ENCODE measurements at places on chromosomes 6 and 20.

DNA sequence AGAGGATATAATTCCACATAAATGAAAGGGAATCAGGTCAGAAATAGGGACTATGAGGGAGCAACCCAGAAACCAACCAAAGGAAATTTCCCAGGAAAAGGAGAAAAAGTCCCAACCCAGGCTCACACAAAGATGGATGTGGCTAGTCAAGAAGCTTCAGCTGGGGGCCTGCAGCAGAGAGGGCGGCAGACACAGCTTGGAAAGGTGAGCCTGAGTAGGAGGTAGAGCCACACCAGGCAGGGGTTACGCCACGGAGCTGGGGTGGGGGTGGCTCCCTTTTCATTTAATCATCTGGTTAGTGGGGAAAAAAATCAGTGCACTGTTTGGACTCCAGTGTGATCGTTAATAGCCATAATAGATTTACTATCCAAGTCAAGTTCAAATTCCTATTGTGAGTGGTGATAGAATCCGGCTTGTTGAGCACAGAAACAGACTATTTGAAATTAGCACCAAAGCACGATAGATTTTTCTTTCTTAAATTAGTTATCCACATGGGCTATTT is 220.6 kb downstream of the TPBG start:
- no peak for DNase-seq

GRCh38 chr6:17280138-17280537 is 1.0 kb upstream of the RBM24 start:
- DNase-seq = no peak

DNA sequence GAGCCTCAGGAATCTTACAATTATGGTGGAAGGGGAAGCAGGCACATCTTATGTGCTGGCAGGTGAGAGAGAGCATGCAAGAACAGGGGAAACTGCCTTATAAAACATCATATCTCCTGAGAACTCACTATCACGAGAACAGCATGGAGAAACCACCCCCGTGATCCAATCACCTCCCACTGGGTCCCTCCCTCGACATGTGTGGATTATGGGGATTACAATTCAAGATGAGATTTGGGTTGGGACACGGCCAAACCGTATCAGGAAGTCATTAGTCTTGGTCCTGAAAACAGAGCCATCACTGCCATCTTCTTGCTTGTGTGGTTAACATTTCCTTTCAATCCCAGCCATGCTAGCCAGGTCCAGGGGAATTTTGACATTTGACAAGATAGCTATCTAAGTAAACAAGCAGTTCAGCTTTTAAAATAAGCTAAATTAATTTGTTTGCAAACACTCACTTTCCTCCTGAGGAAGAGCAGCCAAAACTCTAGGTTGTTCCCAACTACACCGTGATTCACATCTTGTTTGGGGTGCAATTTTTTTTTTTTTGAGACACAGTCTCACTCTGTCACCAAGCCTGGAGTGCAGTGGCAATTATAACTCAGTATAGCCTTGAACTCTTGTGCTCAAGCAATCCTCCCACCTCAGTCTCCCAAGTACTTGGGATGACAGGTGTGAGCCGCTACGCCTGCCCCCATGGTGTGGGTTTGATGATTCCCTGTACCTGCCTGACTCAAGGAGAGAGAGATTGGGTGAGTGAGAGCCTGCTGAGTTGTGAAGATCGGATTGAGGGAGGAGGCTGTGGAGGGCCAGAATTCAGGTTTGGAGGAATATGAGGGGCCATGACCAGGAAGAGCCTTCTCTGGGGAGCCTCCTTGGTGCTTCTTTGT is 13.0 kb upstream of the PPP1R14C start:
- no peak for DNase-seq

DNA sequence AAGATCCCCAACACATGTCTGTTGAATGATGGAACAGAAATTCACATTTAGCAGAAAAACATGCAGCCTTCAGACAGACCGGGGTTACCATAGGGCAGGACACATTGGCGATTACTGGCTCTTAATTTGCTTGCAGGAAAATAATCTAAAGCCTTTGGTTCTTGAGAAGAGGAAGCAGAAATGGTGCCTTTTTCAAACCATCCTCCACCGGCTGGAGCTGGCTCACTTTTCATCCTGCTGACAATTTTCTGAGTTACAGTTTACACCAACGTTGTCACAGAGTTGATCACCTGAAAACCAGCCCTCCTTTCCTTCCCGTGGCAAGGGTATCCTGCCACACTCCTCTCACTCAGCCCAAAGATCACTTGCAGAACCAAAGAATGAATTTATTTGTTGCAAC is 32.6 kb downstream of the SF3B5 start:
- DNase-seq = no peak

DNA sequence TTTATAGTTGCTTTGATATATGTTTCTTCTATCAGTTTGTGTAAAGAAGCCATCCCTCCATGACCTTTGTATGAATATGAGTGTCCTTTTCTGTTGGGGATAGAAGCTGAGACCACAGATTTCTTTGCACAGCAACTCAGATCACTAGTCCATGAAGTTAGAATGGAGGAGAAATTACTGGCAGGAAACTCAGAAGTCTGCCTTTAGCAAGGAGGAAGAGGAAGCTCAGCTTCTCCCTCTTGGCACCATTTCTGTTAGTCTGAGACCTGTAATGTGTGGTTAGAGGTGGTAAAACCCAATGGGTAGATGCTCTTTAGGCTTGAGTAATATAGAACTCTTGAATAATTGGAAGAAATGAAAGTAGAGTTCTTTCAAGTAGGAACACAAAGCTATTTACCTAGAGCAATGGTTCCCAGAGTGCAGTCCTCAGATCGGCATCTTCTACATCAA is 995.3 kb upstream of the FLRT3 start:
- no peak for DNase-seq

GRCh38 chr20:830011-830521 is 3.4 kb upstream of the FAM110A start:
- no peak for DNase-seq

GRCh38 chr6:155317186-155317585 is 2.9 kb upstream of the TFB1M start:
- no peak for DNase-seq

GRCh38 chr6:22696481-22696880 is 127.1 kb downstream of the HDGFL1 start:
- DNase-seq = no peak

DNA sequence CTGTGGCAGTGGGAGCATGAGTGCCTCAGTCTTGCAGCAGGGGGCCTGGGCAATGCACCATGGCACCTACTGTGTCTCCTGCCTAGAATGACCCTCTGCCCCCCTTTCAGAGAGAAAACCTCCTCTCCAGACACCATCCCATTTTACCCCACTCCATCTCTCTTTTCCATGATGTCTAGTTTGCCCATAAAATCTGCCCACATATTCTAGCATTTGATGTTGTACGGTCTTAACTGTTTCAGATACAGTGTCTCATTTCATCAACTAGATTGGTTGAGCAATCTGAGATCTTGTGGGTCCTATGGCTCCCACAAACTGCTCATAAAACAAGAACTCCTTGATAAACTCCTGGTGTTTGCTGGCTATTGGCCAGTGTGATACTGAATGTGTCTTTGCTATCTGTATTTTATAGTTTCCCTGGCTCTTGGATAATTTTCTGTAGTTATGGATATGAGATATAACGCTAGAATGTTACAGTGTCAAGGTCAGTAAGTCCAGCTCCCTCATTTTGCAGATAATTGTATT is 8.1 kb downstream of the PNPLA1 start:
- no peak for DNase-seq

DNA sequence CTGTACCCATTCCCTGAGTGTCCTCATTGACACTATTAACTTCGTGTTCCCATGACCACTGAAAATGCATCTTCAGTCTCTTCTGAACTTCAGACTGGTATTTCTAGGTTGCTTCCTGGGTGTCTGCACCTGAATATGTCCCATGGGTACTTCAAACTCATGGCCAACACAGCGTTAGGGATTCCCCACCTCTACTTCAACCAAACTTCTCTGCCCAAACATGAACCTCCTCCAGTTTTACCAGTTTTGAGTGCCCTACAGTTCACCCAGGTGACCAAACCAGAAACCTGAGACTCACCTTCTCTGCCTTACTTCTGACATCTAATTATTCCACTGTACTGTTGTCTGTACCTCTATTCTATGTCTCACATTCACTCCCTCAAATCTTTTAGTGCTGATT is 99.5 kb upstream of the SUPT3H start:
- no peak for DNase-seq

- no peak for DNase-seq
These were observed 5.7 kb upstream of the DEFB129 start for GRCh38 chr20:221258-221830.

- DNase-seq = no peak
These were observed 11.2 kb upstream of the PYGB start for GRCh38 chr20:25236450-25237304.

DNA sequence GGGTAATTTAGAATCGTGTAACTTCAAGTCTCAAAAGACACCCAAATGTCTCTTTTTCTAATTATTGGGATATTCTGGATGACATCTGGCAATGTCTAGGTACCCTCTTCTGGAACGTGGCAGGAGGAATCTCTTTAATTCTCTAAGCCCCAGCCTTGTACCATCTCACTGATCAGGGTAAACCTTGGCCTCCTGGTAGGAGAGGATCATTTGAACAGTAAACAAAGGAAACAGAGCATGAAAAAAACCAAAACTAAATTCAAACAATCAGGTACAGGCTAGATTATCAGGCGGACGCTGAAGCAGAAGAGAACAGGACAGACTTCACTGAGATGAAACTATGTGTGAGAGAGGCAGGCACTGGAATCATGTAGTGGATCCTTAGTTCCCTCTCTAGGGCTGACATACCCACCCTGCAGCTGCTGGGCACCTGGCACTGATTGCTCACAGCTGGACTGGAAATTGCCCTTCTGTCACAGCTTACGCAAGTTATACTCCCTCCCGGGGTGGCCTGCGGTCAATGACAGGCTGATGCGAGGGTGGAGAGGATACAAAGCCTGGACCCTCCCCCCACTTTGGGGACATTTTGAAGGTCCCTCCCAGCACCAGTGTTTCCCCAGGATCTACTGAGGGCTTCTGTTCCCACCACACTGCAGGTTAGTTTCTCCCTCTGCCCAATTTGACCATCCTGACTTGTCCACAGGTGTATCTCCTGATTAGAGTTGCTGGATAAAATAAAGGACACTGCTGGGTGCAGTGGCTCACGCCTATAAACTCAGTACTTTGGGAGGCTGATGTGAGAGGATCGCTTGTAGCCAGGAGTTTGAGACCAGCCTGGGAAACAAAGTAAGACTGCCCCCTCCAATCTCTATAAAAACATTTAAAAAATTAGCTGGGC is 20.6 kb upstream of the ZBTB24 start:
- no peak for DNase-seq

DNA sequence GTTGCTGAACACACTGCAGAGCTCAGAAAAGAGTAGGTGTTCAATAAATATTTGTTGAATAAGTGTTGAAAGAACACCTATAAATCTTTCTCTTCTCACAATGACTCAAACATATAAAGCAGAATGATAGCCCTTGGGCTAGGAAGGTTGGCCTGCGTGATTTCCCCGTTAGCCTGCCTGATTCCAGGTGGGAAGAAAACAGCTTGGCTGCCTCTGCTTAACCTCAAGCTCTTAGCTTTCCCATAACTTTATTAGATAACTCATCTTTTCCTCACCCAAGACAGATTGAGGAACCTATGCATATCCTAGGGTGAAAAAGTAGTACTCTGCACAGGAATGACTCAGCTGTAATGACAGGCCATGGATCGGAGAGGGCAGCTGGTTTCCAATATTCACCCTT is 300.3 kb upstream of the ID4 start:
- DNase-seq = no peak

GRCh38 chr6:97656236-97656635 is 373.2 kb upstream of the MMS22L start:
- no peak for DNase-seq

GRCh38 chr20:4099905-4100675 is 84.7 kb upstream of the RNF24 start:
- DNase-seq = no peak

GRCh38 chr20:62239278-62239879 is 1.1 kb downstream of the OSBPL2 start:
- no peak for DNase-seq

GRCh38 chr6:157557559-157557958 is 176.6 kb downstream of the ZDHHC14 start:
- no peak for DNase-seq

GRCh38 chr6:156781861-156782631 is 4.9 kb downstream of the ARID1B start:
- no peak for DNase-seq

DNA sequence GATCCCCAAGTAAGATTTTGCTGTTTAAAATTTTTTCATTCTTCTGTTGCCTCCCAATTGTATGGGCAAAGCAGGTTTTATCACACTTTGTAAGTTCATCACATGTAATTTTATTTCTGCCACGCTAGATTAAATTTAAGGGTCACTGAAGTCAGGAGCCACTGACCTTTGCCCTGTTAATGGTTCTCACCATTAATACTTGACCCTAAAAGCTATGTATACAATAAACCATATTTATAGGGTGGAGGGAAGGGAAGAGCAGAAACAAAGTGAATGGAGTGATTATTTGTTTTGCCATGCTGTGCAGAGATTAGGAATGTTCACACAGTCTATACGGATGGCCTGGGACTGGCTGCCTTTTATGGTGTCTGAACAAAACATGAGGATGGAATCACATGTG is 186.7 kb downstream of the BMP2 start:
- DNase-seq = no peak

- no peak for DNase-seq
These were observed 11.7 kb upstream of the CEP43 start for GRCh38 chr6:166987448-166987847.

DNA sequence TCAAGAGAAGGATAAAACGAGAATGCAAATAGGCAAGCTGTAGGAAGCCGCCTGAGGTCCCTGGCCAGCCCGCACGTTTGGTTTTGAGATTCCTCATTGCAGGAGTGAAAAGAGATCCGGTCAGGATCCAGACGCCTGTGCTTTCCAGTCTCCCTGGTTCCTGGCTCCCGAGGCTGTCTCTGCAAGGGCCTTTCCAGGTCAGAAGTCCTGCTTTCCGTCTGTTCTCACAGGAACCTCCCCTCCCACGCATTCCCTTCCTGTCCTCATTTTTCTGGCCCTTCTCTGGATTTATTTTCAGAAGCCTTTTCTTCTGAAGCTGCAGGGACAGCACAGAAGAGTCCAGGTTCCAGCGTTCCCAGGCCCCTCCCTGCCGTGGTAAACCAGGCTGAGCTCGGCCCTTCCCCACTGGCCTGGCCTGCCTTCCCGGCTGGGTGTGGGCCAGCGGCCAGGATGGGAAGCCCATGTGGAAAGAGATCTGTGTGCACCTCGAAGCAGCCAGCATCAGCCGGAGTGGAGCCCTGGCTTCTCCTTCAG is 54.0 kb downstream of the TMEM242 start:
- no peak for DNase-seq

Measured in cortex of kidney (tissue), 1 donor.